ENCODE measurements at places on chromosomes 5 and 9.

DNA sequence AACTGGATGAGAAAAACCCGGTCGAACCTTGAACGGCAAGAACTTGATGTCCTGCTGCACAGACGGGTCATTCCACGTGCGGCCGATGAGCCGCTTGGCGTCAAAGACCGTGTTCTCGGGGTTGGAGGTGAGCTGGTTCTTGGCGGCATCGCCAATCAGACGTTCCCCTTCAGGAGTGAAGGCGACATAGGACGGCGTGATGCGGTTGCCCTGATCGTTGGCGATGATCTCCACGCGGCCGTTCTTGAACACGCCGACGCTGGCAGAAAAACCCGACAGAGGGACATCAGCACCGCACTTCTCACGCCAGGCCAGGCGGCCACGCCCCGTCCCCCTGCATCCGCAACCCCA, 519 bp downstream of the HSPA5 start:
- peak; percentile 46 for DNase-seq

DNA sequence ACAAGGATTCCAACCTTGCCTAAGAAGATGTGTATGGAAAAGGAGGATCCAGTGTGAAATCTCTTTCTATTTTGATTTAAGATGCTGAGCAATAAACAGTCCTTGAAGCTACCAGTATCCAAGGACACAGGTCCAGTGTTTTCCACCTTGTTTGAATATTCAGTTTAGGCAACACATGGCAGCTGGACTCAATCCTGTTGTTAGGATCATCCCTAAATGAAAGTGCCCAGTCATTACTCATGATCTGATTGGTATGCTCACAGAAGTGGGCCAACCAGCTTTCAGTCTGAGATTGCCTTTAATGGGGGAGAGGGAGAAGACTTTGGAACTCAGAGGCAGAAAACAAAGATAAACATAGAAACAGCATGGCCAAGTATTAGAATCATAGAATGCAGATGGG, 355.7 kb upstream of the ADAMTSL1 start:
- no peak for DNase-seq

DNA sequence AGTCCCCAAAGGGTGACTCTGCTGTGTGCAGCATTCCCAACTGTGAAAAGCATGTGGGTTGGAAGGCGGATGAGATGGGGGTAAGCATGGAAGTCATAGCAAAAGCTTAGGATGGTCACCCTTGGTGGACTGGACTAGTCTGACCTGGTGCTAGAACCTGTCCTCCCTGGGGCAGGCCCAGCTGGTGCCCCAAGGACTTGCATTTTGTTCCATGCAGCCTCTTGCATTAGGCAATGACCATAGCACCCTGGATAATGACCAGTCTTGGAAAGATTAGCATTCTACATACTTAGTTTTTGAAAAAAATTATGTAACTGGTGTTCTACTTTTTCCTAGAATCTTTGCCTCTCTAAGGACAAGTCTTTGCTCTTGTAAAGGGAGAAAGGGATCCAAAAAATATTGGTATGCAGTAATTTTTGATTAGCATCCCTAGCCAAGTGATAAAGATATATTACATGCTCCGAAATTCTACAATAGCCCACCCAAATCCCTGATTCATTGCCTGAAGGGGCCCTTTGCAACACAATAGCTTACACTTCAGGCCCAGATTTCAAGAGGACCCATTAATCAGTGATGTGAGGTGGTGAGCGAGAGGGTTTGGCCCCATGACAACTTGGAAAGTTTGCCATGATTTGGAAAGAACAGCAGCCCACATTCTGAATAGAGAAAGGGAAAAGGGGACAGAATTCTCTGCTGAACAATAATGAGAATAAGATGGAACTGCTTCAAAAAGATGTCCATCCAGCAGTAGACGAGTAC, 93.3 kb upstream of the CD180 start:
- no peak for DNase-seq

DNA sequence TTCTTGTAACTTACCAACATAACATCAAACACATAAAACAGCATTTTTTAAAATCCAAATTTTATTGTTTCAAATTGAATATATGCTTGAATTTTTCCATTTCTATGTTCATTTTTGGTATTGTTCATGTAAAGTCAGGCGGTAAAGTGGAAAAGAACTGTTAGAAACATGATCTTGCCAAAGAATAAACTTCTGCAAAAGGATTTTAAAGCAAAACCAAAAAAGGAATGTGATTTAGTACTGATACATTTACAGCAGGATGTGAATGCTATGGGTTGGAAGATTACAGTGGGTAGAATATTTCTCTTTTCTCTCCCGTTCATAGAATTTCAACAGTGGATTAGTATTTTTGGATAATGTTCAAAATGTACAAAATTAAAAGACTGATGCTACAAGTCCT, 277.2 kb upstream of the MPDZ start:
- DNase-seq = no peak
